GM13976 (cell line): ENCODE measurements at places on chromosomes 5 and 9.

DNA sequence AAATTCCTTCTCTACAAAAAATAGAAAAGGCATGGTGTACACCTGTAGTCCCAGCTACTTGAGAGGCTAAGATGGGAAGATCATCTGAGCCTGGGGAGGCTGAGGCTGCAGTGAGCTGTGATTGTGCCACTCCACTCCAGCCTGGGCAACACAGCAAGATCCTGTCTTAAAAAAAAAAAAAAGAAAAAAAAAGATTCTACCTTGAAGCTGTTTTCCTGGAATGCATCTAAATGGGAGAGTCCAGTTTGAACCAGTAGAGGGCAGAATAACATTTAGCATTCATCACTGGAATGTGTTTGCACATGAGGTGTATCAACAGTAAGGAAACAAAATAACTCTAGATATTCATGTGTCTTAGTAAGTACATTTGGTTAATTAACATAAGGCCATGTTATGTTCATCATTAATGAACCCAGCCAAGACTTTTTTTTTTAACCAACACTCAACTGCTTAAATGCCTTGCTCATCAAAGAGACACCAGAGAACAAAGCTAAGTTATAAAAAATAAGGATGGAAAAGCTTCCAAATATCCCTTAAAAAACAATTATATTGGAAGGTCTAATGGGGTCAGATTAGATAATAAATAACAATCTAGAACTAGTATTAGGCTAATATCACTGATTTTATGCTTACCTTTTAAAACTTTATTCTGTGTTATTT, 16.1 kb downstream of the IFNE start:
- DNase-seq, result peak; percentile 39

DNA sequence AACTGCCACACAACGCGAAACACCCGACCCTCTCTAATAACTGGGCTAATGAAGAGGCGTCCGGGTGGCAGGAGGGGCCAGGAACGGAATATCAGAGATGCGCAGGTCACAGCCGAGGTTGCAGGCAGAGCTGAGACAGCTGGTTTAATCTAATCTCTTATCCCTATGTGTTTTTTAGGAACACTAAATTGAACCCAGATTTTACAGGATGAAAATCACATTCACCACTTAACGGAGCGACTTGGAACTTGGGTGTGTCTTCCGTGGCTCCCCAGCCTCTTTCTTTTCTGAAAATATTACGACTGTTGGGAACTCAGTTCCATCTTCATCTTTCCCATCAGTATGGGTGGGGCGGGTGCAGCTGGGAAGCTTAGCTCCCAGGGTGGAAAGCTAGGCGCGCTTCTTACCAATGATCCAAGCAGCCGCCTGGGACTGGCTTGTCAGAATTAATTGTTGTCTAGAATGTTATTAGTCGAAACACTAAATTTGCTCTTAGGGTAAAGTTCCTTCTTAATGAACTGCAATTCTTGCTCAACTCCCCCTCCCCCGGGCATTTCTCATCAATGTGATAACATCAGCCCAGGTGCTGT, 92.5 kb downstream of the IRX2 start:
- DNase-seq, result no peak

- DNase-seq, result no peak
These were observed 110.8 kb upstream of the ERCC6L2 start for GRCh38 chr9:95764533-95765319.

GRCh38 chr5:140220032-140220697, 45.2 kb downstream of the CYSTM1 start:
- DNase-seq, result no peak

DNA sequence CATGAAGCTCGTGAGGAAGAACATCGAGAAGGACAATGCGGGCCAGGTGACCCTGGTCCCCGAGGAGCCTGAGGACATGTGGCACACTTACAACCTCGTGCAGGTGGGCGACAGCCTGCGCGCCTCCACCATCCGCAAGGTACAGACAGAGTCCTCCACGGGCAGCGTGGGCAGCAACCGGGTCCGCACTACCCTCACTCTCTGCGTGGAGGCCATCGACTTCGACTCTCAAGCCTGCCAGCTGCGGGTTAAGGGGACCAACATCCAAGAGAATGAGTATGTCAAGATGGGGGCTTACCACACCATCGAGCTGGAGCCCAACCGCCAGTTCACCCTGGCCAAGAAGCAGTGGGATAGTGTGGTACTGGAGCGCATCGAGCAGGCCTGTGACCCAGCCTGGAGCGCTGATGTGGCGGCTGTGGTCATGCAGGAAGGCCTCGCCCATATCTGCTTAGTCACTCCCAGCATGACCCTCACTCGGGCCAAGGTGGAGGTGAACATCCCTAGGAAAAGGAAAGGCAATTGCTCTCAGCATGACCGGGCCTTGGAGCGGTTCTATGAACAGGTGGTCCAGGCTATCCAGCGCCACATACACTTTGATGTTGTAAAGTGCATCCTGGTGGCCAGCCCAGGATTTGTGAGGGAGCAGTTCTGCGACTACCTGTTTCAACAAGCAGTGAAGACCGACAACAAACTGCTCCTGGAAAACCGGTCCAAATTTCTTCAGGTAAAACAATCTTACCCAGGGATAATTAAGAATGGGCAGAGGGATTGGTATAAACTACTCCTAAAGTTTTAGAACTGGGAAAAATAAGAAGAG, 12.9 kb downstream of the ITGA1 start:
- DNase-seq, result peak; percentile 24
